ENCODE measurements at places on chromosomes 5 and 9.
A peak's percentile ranks its signal among the peaks of the same experiment; 100 is the strongest.

- no peaks in the 10 kb centered on the region for H3K36me3 ChIP-seq
- no peak overlapping the region for H3K27ac ChIP-seq
- no peaks in the 10 kb centered on the region for H3K4me1 ChIP-seq
- no peak for DNase-seq
These were observed 306.3 kb downstream of the FER start for GRCh38 chr5:109053995-109054417.

GRCh38 chr5:113358696-113359095 is 76.1 kb downstream of the TSSK1B start:
- H3K36me3 ChIP-seq: no peaks in the 10 kb centered on the region
- no peak overlapping the region for H3K4me3 ChIP-seq
- no peaks in the 10 kb centered on the region for H3K4me1 ChIP-seq
- DNase-seq: no peak

DNA sequence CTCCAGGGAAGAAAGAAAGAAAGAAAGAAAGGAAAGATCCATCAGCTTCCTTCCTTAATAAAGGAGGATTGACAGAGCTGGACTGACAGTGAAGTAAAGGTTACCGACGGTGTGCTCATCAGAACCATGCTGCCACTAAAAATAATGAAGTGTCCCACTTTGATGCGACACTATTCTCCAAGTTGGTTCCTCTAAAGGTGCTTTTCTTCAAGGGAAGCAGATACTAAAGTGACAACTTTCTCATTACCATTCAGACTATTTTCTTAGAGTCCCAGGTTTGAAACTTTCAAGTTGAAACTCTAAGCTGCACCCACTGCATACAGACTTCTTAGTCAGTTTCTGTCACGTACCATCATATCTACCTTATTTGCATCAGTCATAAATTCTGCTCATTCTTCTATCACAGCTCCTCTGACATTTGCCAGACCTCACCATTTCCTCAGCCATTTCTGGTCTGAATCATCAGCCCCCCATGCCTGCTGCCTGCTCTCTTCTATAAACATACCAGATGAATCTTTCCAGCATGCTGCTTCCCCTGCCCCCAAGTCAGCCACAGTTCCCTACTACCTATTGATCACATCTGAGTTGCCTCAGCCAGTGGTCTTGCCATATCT is 177.6 kb downstream of the DEPDC1B start:
- no peak for DNase-seq
- H3K4me1 ChIP-seq: no peaks in the 10 kb centered on the region
- no peaks in the 10 kb centered on the region for H3K36me3 ChIP-seq
- H3K27ac ChIP-seq: no peak overlapping the region

- H3K36me3 ChIP-seq: no peaks in the 10 kb centered on the region
- no peaks in the 10 kb centered on the region for H3K27me3 ChIP-seq
- no peak overlapping the region for H3K4me3 ChIP-seq
- DNase-seq: no peak
- H3K27ac ChIP-seq: no peak overlapping the region
- H3K4me1 ChIP-seq: no peaks in the 10 kb centered on the region
These were observed 16.1 kb downstream of the PALM2AKAP2 start for GRCh38 chr9:109796078-109796477.

DNA sequence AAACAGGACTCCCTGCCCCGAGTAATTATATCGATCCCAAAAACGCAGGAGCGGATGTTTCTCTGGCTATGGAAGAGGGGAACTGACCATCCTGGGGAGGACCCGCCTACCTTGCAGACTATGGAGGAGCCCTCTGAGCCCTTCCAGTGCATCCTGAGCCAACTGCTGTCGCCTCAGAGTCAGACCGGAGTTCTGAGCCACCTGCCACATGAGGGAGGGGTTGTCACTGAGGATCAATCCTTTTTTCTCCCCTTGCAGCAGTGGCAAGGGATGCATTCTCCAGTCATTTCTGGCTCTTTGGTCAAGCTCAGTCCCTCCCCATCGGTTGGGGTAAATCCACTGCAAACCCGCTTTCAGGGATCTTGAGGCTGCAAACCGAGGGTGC is 709 bp downstream of the FANCG start:
- H3K4me1 ChIP-seq: no peaks in the 10 kb centered on the region
- H3K36me3 ChIP-seq: no peaks in the 10 kb centered on the region
- peak overlapping the region; percentile 76 for H3K27ac ChIP-seq

Data from uterus (tissue), 4 donors.